ENCODE measurements at places on chromosomes 5 and 9. TPM values are rescaled to one million over a fixed set of nuclear protein-coding genes. Genes with fewer than 3 reads are reported as not detected.

CMBL gene
- 21.1 TPM for total RNA-seq

CYLC2 gene
- total RNA-seq, result not detected

SPINK4 gene
- not detected for total RNA-seq

C5orf52 gene
- not detected for total RNA-seq

PPP1R26 gene
- total RNA-seq, result 10.4 TPM

RASEF gene
- 0.28 TPM for total RNA-seq

NTNG2 gene
- 4.2 TPM for total RNA-seq

CARTPT gene
- not detected for total RNA-seq

TNIP1 gene
- total RNA-seq, result 190 TPM

CAVIN4 gene
- total RNA-seq, result 2.4 TPM

PTGDS gene
- 21.4 TPM for total RNA-seq

ADAMTSL2 gene
- 4.8 TPM for total RNA-seq

IFNB1 gene
- 0.30 TPM for total RNA-seq

SLC6A3 gene
- not detected for total RNA-seq

CDKN2B-AS1 gene
- 6.5 TPM for total RNA-seq

GRXCR2 gene
- total RNA-seq, result not detected

SLIT3 gene
- total RNA-seq, result 29.4 TPM

SOX30 gene
- not detected for total RNA-seq

PCDHGC5 gene
- total RNA-seq, result 10.2 TPM

ENTPD2 gene
- total RNA-seq, result not detected

CD274 gene
- total RNA-seq, result 22.5 TPM

CSF1R gene
- 0.89 TPM for total RNA-seq

ABCA1 gene
- 198 TPM for total RNA-seq

SLC6A19 gene
- not detected for total RNA-seq

C1QTNF3 gene
- 0.30 TPM for total RNA-seq

TMEM252 gene
- total RNA-seq, result not detected

ANKRD31 gene
- total RNA-seq, result 0.14 TPM

SPINK6 gene
- total RNA-seq, result not detected

TMEM174 gene
- total RNA-seq, result not detected

FAM221B gene
- not detected for total RNA-seq

SLC31A2 gene
- total RNA-seq, result 6.1 TPM

PCDHGC4 gene
- total RNA-seq, result 3.5 TPM

TERT gene
- total RNA-seq, result not detected

CRHBP gene
- total RNA-seq, result not detected

SLC34A1 gene
- not detected for total RNA-seq

KIAA0825 gene
- total RNA-seq, result 5.0 TPM

TXN gene
- 190 TPM for total RNA-seq

GAS1 gene
- total RNA-seq, result 12.1 TPM

SPATA9 gene
- total RNA-seq, result 0.46 TPM

PCDH12 gene
- total RNA-seq, result under 0.01 TPM

MINAR2 gene
- not detected for total RNA-seq

LECT2 gene
- not detected for total RNA-seq

SLC27A6 gene
- under 0.01 TPM for total RNA-seq

BTNL9 gene
- total RNA-seq, result not detected

TRIO gene
- 191 TPM for total RNA-seq

CER1 gene
- total RNA-seq, result not detected

GABRB2 gene
- total RNA-seq, result 0.30 TPM
